ENCODE measurements at places on chromosomes 5 and 9. TPM values are rescaled to one million over a fixed set of nuclear protein-coding genes. Genes with fewer than 3 reads are reported as not detected.

Gene UAP1L1
- total RNA-seq: 3.7 TPM

DNA sequence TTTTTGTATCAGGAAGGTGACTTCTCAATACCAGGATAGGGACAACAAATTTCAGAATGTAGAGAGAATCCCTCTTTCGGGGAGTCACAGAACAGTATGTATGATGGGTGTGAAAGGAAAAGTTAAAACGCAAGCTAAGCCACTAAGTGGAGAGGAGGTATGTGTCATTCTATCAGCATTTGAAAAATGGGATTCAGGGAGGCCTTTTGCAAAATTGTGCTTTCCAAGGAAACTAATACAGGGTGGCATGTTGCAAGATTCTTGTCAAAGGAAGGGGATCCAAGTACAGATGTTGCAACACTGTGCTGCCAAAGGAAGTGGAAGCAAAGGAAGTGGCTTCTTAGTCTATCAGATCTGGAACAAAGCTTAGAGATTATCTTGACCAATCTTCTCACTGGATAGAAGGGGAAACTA lies 12.6 kb upstream of the TNIP1 start:
- DNase-seq: peak; percentile 12

Gene RAB3C
- total RNA-seq: not detected

- no peak for DNase-seq
Observed at GRCh38 chr9:108400297-108400696, 455.5 kb downstream of the ACTL7B start.

Gene HMMR
- 18.3 TPM for total RNA-seq

Gene ISOC1
- total RNA-seq: 23.7 TPM

DNA sequence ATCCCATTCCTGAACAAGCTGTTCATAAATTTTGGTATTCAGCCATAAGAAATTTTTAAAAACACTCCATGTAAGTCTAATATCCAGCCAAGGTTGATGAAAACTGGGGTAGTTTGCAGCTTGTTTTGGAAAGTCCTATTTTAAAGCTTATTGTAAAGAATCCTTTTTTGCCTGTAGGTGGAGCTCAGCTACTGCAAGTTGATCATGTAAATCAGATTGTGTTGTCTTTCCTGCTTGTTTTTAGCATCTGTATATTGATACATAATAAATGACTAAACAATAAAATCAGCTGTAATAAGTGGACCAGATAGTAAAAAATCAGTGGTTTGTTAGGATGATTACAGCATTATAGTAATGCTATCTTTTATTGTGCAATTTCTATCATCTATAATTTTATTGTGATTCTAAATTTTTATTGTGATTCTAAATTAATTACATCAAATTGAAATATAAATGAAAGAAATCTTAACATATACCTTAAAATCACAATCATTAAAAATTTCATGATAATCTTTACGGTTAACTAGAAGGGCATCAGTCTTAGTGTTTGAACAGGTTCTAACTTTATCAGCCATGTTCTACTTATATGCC lies 42.4 kb downstream of the CWC27 start:
- peak; percentile 69 for DNase-seq

DNA sequence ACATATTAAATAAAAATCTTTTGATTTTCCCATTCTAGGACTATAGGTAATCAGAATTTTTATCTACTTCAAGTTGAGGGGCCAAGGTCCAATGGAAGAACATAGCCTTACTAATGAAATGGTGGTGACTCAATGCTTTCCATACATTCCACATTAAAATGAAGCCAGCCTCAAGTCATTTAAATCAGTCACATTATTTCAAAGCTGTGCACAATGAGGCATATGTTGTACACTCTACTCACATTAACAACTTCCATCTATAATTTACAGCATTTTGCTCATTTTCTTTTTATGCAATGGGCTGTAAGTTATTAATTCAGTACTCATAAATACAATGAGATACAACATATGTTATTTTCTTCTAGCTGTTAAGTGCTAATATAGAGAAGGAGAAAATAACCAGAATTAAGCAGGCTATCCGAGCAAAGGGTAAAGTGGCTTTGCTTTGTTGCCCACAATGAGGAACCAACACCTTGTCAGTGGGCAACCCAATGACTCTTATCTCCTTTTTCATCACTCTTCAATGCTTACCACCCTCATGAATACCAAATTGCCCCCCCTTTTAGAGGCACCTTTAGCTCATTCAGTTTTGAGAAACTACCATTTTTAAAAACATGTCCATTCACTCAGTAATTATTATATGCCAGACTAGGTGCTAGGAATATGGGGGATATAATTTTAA lies 52.4 kb downstream of the TTLL11 start:
- DNase-seq: no peak

DNA sequence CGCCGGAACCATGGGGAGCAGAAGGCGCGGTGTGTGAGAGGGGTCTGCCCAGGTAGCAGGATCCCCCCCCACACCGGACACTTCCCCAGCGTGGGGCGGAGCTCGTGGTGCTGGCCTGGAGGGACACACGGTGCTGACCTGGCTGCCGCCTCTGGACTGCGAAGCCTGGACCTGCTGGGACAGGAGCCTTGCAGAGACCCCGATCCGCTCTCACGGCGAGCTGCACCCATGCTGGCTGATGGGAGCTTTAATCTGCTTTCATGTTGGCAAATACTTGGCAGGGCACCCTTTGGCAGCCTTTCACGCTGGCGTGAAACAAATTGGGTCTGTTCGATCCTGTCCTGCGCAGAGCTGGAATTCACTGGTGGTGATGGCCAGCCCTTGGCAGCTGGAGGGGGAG lies 7.4 kb downstream of the NKD2 start:
- no peak for DNase-seq

DNA sequence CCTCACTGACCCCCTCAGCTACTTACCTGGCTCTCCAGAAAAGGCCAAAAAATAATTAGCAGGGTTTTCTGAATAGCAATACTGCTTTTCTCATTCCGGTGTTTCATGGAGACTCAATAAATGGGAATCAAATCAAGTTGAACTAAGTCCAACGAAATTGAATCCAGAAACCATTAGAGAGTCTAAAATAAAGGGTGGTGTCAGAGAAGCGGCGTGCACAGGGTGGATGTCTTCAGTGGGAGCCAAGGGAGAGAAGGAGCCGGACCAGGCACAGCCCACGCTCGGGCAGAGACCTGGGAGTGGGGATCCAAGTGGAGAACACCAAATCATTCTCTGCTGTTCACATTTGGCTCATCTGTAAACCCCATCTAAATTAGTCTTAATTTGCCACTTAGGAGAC lies 40.2 kb upstream of the WWC1 start:
- no peak for DNase-seq

- no peak for DNase-seq
Observed at GRCh38 chr5:7794823-7795222, 56.1 kb downstream of the CFAP90 start.

Gene TCF7
- 28.5 TPM for total RNA-seq

Gene FOXD4L4
- total RNA-seq: not detected

Gene CEP78
- total RNA-seq: 69.0 TPM

DNA sequence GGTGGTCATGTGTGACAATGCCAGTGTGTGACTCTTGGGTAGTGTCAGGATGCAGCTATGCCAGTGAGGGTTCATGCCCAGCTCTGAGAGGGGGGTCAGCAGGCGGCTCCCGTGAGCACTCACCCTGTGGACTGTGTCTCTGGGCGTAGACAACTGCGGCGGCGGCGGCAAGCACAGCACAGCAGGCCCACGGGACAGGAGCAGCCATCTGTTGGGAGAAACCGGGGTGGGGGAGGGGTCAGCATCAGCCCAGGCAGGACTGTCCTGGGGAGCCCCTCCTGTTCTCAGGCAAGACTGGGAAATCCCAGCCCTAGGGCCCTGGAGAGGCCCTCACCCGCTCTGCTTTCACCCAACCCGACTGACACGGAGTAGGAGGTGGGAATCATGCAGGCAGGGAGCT lies 20.8 kb downstream of the CNTFR start:
- DNase-seq: no peak

DNA sequence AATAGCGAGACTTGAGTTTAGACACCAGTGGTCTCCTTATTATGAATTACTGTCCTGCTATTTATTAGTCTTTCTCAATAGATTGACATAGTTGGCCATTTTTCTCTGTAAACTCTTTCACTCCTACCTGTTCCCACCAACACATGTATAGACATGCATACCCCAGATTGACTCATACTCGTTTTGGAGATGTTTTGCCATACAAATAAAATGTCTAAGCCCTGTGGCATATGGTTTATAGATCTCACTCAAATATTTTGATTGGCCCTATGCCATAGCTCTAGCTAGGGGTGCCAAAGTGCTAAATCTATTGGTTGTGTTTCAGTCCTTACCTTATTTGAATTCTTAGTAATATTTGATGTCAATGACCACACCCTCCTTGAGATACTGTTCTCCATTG lies 42.3 kb downstream of the CAMK4 start:
- no peak for DNase-seq

Gene ARL14EPL
- not detected for total RNA-seq

GRCh38 chr5:163407034-163407655 lies 30.2 kb upstream of the CCNG1 start:
- DNase-seq: no peak

Gene CDO1
- not detected for total RNA-seq

DNA sequence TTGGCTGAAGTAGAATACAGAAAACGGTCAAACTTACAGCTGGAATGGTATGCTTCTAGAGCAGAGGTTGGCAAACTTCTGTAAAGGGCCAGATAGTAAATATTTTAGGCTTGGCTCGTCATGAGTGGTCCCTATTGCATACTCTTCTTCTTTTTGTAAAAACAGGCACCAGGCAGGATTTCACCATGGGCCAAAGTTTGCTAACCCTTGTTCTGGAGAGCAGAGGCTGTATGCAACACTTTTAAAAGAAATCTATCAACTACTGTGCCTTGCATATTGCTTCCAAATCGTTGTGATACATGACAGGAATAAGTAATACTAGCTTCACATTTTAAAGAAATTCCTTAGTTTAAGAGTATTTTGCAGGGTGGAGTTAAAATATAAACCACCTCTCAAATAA lies 15.6 kb upstream of the COL23A1 start:
- no peak for DNase-seq

Gene GRXCR2
- total RNA-seq: not detected

Gene SLC30A5
- 48.8 TPM for total RNA-seq

DNA sequence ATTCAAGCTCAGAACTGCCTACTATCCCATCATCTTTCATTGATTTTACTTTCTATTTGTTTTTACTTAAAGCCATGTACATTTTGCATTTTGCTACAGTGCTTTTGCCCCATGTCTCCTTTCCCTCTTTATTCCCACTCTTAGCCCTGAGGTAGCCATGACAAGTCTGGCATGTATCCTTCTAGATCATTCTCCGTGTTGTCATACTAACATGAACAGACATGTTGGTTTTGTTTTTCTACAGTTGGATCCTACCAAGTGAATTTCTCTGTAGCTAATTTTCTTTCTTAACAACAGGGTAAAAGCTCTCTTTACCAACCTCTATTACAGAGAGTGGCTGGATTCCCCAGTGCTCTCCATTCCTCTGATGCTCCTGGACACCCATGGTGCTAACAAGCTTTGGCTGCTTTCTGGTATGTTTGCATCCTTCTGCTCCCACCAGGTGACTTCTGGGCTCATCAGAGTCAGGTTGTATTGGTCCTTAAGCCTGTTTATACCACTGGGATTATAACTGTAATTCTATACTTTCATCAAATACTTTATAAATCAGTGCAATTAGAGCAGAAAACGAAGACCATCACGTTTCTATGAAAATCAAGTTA lies 38.8 kb upstream of the BOD1 start:
- DNase-seq: no peak

- no peak for DNase-seq
Observed at GRCh38 chr5:178111925-178112324, 1.4 kb upstream of the N4BP3 start.

Gene HRCT1
- 4.1 TPM for total RNA-seq

GRCh38 chr9:20398536-20399338 lies 223.6 kb downstream of the MLLT3 start:
- no peak for DNase-seq

Gene MCCC2
- total RNA-seq: 55.8 TPM

- DNase-seq: no peak
Observed at GRCh38 chr9:33029231-33029786, 4.2 kb downstream of the DNAJA1 start.

Gene CAMLG
- total RNA-seq: 19.7 TPM

DNA sequence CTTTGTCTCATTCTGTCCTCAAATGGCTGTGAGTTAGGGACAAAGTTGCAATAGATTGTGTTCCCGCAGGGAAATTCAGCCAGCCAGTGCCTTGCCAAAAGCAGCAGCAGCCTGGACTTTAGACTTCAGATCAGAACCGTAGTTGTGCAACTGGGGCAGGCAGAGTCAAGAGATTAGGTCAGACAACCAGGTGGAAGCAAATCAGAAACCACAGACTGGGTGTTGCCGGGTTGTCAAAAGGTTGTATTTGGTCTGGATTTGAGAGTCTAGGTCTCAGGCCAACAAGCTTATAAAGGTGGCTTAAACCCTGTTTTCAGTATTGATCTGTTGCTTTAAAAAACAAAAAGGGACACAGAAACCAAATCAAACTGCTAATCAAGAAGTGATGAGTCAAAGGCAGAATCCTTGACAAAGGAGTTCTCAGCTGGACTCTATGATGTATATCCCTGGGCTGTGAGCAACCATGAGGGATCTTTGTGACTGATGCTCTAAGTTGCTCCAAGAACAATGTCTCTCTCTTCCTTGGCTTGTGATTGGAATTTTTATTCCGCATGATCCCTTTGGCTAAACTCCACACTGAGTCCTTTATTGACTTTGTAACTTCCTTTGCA lies 20.9 kb downstream of the RFK start:
- DNase-seq: peak; percentile 68

Gene OSMR
- total RNA-seq: not detected

DNA sequence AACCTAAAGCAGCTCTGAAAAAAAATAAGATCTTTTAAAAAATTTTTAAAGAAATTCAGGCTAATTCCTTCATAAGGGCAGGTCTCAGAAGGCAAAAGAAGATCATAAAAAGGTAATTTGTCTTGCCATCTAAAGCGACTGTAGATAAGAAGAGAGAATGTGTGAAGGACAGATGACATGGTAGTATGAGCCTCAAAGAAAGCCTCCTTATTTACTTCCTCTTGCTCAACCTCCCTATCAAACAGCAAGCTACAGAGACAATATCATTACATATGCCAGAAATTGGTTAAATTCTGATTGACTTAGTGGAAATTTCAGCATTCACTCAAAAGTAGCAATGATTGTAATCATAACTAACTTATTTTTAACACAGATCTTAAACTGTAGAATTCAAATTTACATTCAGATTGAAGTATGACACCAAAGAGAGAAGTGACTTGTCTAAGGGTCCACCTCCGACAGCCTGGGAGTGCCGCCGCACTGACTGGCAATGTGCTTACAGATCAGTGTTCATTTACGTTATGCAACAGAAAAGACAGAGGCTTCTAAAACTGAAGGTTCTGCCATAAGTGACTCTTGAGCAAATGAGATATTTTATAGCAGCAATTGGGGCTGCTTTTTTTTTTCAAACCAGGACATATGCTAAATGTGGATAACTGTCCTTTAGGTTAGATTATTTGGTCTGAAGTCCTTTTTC lies 132.0 kb downstream of the CEMIP2 start:
- DNase-seq: no peak

- DNase-seq: no peak
Observed at GRCh38 chr5:69090158-69090557, 3.7 kb upstream of the SLC30A5 start.

- DNase-seq: no peak
Observed at GRCh38 chr9:24545285-24545684, 412 bp downstream of the IZUMO3 start.

- no peak for DNase-seq
Observed at GRCh38 chr9:136725612-136726011, 13.2 kb downstream of the DIPK1B start.

Gene ACTBL2
- 0.16 TPM for total RNA-seq

Gene FOXD4
- total RNA-seq: 0.73 TPM

- no peak for DNase-seq
Observed at GRCh38 chr5:155834271-155834975, 492.5 kb upstream of the SGCD start.

Gene ALDOB
- total RNA-seq: 0.16 TPM

Measured in HT-29 (cell line).